ENCODE measurements at places on chromosomes 13 and 19.

DNA sequence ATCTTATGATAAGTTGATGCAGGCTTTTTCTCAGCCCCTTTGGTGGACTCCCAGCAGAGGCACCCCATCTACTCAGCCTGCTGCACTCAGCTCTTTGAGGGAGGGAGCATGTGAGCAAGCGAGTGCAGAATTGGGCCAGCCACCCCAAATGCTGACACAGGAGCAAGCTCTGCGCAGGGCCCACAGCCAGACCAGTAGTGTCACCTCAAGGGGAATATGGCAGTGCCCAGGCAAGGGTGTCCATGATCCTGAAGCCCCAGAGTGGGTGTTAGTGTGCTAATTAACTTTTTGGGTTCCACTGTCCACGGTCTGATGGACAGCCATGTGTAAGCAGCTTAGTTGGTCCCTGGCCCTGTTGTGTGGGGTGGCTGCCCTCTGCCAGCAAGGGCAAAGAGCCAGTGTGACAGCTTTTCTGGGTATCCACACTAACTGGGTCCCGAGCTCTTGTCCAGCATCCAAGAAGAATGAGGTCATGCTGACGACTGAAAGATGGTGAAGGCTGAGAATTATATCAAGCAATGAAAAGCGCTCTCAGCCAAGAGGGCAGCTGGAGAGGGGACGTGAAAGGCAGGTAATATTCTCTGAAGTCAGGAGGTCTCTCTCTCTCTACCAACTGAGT, 898.3 kb upstream of the PCDH9 start:
- DNase-seq, result no peak

GRCh38 chr19:30112171-30112570, 170.1 kb downstream of the URI1 start:
- no peak for DNase-seq

DNA sequence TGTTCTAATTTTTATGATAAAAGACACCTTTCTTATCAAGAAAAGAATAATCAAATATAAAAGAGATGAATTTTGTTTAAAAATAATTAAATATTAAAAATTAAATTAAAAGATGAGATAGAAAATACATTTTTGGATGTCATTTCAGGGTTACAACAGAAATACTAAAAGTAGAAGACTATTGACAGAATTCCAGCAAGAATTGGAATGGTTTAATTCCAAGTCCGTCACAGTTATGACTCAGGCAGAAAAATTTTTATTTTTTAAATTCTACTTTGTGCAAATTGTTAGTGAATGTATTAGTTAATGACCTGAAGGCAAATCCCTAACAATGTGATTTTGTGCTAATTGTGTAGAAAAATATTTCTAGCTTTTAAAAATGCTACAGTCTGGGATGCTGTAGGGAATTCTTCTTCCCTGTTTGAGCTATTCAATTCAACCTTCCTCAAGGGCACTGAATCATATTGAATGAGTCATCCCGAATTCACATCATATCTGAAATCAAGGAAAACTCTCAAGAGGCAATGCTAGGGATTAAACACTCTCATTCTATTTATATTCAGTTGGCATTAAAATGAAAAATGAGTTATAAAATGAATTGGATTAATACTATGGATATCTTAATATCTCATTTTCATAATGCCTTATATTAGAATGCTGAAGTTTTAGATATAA, 633.5 kb upstream of the ATXN8OS start:
- DNase-seq, result no peak

GRCh38 chr13:66414066-66414800, 815.9 kb downstream of the PCDH9 start:
- DNase-seq, result no peak

- DNase-seq, result no peak
Observed at GRCh38 chr19:51808333-51808986, 13.5 kb downstream of the FPR3 start.

Data from GM04504 (cell line).